ENCODE measurements at places on chromosomes 7 and 10.

GRCh38 chr10:50322077-50322476 is 70.8 kb upstream of the ASAH2 start:
- DNase-seq: no peak

- DNase-seq: no peak
These were observed 22.1 kb downstream of the GNA12 start for GRCh38 chr7:2821842-2822507.

GRCh38 chr7:12630513-12630819 is 57.0 kb upstream of the ARL4A start:
- DNase-seq: no peak

- no peak for DNase-seq
These were observed 181.3 kb downstream of the BAMBI start for GRCh38 chr10:28858646-28859045.

Measured in stimulated activated CD4-positive, alpha-beta T cell treated with anti-CD3 and anti-CD28 coated beads, TNF-alpha, amount 100 ng/mL, for 1 hour (primary cell).